ENCODE measurements at places on chromosomes 1 and 21.
A peak's percentile ranks its signal among the peaks of the same experiment; 100 is the strongest.

DNA sequence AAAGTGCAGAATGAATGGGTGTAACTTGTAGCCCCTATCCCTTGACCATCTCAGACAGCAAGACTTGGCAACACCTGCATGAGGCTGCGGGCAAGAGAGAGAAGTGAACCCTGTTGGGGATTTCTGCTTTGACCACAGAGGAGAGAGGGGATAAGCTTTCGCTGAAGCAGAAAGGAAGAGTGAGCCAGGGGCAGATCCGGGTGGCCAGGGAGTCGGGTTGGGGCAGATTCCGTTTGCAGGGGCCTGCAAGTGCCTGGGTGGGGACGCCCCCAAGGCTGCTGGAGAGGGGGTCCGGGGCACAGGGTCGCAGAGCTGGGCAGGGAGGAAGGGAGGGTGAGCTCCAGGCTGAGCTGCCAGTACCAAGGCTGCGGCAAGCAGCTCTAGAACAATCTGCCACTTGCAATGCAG, 25.3 kb upstream of the PIK3CD start:
- DNase-seq, result peak; percentile 10

DNA sequence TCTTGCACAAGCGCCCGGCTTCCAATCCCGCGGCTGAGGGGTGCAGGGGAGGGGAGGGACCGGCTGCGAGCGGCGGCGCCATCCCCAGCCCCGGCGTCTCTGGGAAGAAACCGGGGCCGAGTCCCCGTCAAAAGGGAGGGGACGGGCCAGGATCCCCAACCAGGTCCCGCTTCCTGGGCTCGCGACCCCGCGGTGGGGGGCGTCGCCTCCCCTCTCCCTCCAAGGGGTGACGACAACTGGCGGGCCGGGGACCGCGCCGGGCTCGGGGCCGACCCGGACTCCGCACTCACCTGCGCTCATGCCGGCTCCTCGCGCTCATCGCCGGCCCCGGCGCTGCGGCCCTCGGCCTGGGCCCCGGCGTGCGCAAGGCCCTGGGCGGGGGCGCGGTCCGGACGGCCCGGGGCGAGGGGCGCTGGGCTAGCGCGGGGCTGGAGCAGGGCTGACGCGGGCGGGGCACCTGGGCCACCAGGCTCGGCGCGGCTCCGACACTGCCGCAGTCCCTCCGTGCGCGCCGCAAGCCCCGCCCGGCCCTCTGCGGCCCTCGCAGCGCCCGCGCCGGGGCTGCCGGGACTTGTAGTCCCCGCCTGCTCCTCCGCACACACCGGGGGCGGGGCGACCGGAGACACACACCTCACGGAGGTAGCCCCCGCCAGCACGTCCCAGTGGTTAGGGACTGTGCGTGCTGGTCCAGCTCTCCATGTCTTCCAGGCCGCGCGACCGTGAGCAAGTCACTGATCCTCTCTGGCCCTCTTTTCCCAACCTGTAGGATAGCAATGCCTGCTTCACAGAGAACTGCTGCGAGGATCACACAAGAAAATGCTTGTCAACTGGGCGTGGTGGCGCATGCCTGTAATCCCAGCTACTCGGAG, at the start of gene ATP13A2:
TSS of gene ATP13A2 (minus strand) at position 490 of the 869 bp plus-strand sequence. CDS start at position 300, 190 bp downstream.
- peak; percentile 73 for DNase-seq

DNA sequence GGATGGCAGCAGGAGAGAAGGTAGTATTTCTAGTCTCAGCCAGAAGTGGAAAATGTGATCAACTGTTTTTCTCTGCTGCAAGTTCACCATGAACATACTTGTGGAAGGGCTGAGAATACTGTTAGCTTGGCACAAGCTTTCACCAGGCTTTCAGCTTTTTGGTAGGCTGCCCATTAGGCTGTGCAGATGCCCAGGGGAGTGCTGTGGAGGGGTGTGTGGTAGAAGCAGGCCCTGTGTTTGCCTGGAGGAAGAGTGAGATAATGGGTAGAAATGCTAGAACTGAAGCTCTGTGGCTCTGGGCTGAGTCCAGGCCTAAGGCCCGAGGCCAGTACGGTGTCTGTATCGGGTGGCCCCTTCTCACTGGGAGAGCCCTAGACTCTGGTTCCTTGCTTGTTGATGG, 9.8 kb downstream of the DNAJC6 start:
- no peak for DNase-seq

GRCh38 chr1:201624741-201625225, 85.9 kb downstream of the NAV1 start:
- DNase-seq, result no peak

Data from KBM-7 (cell line).